CD4-positive, alpha-beta T cell treated with Interleukin-21 for 1 hour (primary cell): ENCODE measurements at places on chromosomes 5 and 9.

DNA sequence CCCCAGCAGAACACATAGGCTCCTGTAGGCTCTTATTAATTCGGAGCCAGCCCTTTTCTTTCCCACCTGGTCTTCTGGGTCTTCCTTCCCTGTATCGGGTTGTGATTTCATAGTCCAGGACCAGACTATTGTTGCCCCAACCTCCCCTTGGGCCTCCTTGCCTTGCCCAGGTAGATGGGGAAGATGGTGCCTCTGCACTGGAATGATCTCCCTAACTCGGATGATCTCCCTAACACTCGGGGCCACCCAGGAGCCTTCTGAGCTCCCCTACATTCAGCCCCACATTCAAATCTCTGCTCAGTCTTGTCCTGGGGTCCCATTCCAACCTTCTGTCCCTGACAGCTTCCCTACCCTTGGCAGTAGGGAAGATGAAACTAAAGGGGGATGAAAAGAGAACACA lies 2.7 kb upstream of the IRF1 start:
- DNase-seq, result no peak

DNA sequence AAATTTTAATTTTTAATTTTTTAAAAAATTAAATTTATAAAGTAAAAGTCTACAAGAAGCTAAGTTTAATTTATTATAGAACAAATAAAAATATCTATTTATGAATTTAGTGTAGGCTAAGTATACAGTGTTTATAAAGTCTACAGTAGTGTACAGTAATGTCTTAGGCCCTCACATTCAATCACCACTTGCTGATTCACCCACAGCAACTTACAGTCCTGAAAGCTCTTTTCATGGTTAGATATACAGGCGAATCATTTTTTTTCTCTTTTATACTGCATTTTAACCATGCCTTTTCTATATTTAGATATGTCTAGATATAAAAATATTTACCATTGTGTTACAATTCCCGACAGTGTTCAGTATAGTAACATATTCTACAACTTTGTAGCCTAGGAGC lies 55.9 kb downstream of the PCSK1 start:
- DNase-seq, result no peak

DNA sequence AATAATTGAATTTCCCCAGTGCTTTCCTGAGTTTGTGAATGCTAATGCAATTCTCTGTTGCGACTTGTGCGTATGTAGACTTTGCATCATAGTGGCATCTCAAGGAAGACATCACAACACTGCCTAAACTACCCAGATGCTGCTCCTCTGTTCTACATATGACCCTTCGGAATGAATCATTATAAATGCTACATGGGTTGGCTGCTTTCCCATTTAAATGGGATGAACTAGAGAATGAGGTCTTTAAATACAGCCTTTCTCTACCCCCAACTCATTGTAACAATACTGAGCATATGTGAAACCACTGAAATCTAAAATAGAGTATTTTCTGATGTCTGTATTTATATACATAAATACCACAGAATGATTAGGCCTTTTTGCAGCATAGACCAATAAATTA lies 136.6 kb upstream of the ICE1 start:
- DNase-seq, result no peak

GRCh38 chr5:82416512-82416911 lies 138.4 kb upstream of the RPS23 start:
- DNase-seq, result no peak

- DNase-seq, result no peak
These were observed 53.9 kb downstream of the TTLL11 start for GRCh38 chr9:122039234-122039633.

DNA sequence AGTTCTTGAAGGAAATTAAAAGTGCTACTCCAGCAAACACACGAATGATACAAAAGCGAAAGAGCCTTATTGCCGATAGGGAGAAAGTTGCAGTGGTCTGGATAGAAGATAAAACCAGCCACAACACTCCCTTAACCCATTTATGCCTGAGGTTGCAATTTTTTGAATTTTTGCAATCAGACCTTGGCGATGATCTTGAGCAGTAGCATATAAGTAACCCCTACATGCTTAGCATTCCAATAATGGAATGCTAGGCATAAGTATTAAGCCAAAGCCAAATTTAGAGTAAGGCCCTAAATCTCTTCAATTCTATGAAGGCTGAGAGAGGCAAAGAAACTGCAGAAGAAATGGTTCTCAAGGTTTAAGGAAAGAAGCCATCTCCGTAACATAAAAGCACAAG lies 153.5 kb downstream of the SLC28A3 start:
- no peak for DNase-seq

GRCh38 chr9:124770359-124771020 lies 621 bp downstream of the NR6A1 start:
- peak; percentile 47 for DNase-seq
